ENCODE measurements at places on chromosomes 2 and 18. TPM values are rescaled to one million over a fixed set of nuclear protein-coding genes. Genes with fewer than 3 reads are reported as not detected.

The FLACC1 gene
- 0.29 TPM for total RNA-seq

The GPR45 gene
- not detected for total RNA-seq

The KLHL29 gene
- 17.9 TPM for total RNA-seq

The CCNYL1 gene
- 8.0 TPM for total RNA-seq

The KCNG3 gene
- total RNA-seq = not detected

The PSMA8 gene
- not detected for total RNA-seq

Measured in GM12878 (cell line).